ENCODE measurements at places on chromosomes 11 and 22.
A peak's percentile ranks its signal among the peaks of the same experiment; 100 is the strongest.

DNA sequence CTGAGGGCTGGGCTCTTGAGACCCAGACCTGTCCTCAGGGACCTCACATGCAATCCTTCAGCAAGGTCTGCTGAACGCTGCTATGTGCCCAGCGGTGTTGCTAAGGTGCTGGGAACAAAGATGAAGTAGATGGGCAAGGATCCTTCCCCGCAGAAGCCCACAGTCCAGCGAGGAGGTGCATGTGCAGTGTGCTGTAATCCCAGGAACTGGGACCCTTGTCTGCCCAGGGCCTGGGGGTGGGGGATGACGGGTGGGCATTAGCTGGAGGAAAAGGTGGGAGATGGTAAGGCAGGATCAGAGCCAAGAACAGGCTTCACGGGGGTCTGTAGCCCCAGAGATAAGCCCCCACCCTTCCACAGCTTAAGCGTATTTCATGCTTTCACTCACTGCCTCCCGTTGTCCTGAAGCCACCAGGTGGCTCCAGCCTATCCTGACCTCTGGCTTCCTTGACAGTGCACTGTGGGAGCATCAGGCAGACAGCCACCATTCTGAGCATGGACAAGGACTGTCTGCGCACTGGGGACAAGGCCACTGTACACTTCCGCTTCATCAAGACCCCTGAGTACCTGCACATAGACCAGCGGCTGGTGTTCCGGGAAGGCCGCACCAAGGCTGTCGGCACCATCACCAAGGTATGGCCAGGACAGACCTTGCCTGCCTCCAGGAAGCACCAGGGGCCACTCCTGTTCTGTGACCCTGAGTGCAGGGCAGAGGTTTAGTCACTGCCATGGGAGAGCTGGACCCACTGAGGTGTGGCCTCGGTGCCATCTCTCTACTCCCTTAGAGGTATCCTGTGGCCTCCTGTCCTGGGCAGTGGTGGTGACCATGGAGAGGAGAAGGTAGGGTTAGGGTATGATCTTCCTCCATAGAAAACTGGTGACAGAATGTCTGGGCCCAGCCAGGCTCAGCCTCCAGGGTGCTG is 22.0 kb downstream of the GTPBP1 start:
- no peak for DNase-seq

DNA sequence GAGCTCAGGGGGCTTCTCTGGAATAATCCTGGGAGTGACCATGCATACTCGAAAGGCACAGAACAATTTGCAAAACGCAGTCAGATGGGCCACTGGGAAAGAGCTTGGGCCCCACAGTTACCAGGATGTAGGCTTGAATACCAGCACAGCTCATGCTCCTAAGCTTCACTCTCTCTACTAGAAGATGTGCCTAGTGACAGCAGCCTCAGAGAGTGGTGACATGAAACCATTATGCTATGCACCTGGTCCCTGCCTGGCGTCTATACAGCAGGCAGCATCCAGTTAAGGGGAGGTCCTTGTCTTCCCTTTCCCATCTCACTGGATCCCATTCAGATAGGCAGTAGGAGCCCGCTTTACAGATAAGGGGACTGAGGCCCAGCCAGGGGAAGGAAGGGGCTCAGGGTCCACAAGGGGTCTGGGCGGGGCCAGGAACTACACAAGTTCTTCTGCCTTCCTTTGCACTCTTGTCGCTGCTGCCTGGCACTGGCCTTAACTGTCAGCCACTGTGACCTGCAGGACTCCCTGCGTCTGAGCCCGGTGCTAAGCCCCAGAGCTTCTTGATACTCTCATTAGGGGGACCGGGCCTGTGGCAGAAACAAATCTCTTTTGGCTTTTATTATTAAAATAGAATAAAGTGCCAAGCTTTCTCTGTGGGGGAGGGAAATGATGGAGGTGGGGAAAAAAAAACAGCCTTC is 21.2 kb upstream of the RASD2 start:
- no peak for DNase-seq

- DNase-seq, result no peak
Measured at GRCh38 chr11:43984519-43985385, 42.3 kb downstream of the C11orf96 start.

- no peak for DNase-seq
Measured at GRCh38 chr11:124050748-124051147, 9.6 kb upstream of the OR10G7 start.

GRCh38 chr11:62444236-62444833 is 25.5 kb downstream of the SCGB1A1 start:
- DNase-seq, result peak; percentile 11

- DNase-seq, result no peak
Measured at GRCh38 chr11:2134022-2135010, 4.9 kb downstream of the IGF2 start.

DNA sequence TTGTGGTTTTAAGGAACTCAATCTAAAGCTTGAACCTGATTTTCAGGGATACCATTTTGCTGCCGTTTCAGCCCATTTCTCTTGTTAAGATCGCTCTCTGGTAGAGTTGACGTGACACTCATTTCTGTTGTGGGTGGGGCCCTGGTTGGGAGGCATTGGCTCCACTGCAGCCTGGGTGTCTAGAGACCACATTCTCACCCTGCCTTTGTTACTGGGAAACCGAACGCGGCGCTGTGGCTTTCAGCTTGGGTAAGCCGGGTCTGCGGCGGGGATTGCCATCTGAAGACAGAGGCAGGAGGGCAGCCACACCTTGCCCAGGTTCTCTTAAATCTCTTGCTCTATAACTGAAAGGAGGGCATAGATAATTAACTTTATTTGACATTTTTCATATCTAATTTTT is 3.2 kb downstream of the EHF start:
- peak; percentile 0 for DNase-seq

DNA sequence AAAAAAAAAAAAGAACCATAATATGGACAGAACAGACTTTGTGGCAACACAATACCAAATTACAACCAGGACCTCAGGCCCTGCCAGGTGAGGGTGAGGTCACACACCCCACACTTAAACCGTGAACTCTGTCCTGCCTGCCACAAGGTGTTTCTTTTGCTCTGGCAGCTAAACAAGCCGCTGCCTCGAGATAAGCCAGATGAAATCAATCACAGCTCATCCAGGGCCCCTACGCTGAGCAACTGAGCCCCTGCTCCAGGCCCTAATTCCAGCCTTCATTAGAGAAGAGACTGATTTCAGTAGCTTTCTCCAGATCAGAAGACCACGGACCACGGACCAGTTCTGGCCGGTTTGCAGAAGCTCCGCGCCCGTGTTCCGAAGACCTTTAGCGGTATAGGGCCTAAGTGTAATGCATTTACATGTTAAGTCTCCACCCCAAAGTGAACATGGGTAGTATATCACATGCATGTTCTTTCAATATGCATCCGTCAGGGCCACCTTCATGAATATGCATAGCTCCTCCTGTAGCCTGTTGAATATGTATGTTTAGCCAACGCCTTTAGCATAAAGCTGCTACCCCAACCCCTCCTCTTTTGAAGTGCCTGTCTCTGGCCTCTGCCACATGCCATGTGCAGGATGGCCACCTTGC is 14.8 kb upstream of the RAC2 start:
- DNase-seq, result no peak
